ENCODE measurements at places on chromosomes 7 and 10. TPM values are rescaled to one million over a fixed set of nuclear protein-coding genes. Genes with fewer than 3 reads are reported as not detected.

Gene TMEM140
- 1.1 TPM for total RNA-seq

Gene HHEX
- 13.9 TPM for total RNA-seq

Gene AGK
- total RNA-seq, result 27.1 TPM

Gene ABCC2
- 103 TPM for total RNA-seq

Gene IKZF1
- not detected for total RNA-seq

Gene SUN3
- not detected for total RNA-seq

Gene ZNF138
- 3.0 TPM for total RNA-seq

Measured in A549 treated with AZD2906 at 1 μM for 4 hours (cell line).